ENCODE measurements at places on chromosomes 3 and 15.

- no peak for DNase-seq
Measured at GRCh38 chr3:77102951-77103769, 63.3 kb downstream of the ROBO2 start.

DNA sequence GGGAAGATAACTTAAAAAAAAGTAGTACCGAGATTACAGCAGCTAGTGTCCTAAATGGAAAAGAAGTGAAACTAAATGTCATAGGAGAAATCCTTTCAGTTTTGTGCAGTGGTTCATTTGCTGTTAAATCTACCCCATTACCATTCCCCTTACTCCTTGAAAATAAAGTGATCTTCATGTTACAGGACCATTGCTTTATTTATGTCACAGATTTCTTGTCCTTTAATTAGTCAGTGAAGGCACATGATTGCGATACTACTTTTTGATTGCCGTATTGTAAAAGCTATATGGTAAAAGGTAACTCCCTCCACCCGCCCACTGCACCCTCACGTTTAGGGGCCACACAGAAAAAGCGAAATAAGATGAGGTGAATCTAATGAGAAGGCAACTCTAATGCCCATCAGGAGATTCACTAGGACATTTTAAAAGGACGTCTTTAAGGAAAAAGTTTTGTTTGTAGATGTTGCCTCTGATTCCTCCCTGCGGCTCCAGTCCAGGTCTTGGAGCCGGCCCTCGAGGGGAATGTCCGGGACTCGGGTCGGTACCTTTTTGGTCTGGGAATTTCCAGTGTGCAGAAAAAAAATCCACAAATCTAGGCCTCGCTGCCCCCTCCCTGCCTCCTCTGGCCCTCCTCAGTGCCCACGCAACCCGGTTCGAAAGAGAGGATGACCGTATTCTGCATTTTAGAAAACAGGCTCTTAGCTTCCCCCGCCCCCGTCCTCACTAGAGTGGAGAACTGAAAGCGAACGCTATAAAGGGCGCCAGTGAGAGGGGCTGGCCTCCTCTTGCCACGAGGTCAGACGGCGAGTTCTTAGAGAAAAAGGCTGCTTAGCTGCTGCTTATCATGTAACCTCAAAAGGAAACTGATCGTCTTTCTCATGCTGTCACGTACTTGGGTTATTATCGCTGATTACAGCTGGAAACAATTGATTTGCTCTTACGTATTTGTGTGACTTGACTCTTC, 21.8 kb upstream of the NFKBIZ start:
- DNase-seq, result peak; percentile 5

DNA sequence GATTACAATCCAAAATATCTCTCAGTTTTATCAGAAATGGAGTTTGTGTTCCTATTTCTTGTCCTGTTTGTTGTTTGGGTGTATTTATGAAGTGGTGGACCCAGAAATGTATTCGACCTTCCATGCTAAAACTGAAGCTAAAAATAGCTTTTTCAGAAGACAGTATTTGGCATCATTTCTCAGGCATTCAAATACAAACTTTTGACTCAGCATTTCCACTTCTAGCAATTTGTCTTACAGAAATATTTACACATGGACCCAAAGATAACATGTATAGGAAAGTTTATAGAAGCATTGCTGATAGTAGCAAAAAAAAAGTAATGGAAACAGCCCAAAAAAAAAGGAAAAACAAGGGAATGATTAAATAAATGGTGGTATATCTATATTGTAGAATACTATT, 156.3 kb downstream of the HCN4 start:
- no peak for DNase-seq

GRCh38 chr3:77467702-77468625, 428.1 kb downstream of the ROBO2 start:
- DNase-seq, result no peak

Measured in NCI-H187 (cell line).